ENCODE measurements at places on chromosomes 7 and 10. TPM values are rescaled to one million over a fixed set of nuclear protein-coding genes. Genes with fewer than 3 reads are reported as not detected.
A peak's percentile ranks its signal among the peaks of the same experiment; 100 is the strongest.

The GATAD1 gene
- 18.5 TPM for total RNA-seq

The MOSPD3 gene
- 53.3 TPM for total RNA-seq

The CPEB3 gene
- 3.0 TPM for total RNA-seq

The ITPRIP gene
- 24.6 TPM for total RNA-seq

The CALCR gene
- total RNA-seq, result not detected

The DAGLB gene
- 15.7 TPM for total RNA-seq

The EIF5AL1 gene
- 1.2 TPM for total RNA-seq

DNA sequence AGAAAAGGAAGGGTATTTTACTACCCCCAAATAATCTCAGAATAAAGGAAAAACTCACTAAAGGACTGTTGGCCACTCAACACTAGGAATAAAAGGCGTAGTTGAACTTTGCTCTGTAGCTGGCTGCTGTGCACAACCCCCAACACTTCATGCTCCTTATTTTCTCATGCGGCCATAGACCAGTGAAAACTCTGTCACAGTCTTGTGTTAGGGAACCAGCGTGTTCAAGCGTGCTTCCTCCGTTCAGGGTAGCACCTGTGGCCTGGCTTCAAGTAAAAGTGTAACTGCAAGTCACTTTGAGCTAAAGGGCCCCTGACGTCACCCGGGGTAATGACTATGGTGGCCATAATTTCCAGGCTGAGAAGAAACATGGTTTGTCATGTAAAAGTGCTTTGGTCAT, 27.0 kb downstream of the BLNK start:
- no peak for DNase-seq
- no peak overlapping the region for H3K4me3 ChIP-seq
- H3K36me3 ChIP-seq, result no peaks in the 10 kb centered on the region

- H3K4me1 ChIP-seq, result no peaks in the 10 kb centered on the region
- no peak overlapping the region for H3K27ac ChIP-seq
- DNase-seq, result no peak
Observed at GRCh38 chr10:61363006-61363405, 90.2 kb downstream of the TMEM26 start.

- DNase-seq, result peak; percentile 27
- no peaks in the 10 kb centered on the region for H3K36me3 ChIP-seq
- peaks cover 1% of the 10 kb centered on the region for H3K4me1 ChIP-seq
- no peak overlapping the region for H3K27ac ChIP-seq
Observed at GRCh38 chr10:113108194-113108835, 158.3 kb downstream of the TCF7L2 start.

- no peak for DNase-seq
- no peaks in the 10 kb centered on the region for H3K36me3 ChIP-seq
- H3K4me1 ChIP-seq, result peaks cover 9% of the 10 kb centered on the region
- no peak overlapping the region for H3K4me3 ChIP-seq
- H3K27me3 ChIP-seq, result no peaks in the 10 kb centered on the region
- H3K27ac ChIP-seq, result no peak overlapping the region
Observed at GRCh38 chr10:4068629-4069028, 283.6 kb upstream of the KLF6 start.

- H3K27me3 ChIP-seq, result no peaks in the 10 kb centered on the region
- no peak overlapping the region for H3K4me3 ChIP-seq
- H3K4me1 ChIP-seq, result no peaks in the 10 kb centered on the region
- H3K27ac ChIP-seq, result no peak overlapping the region
- no peaks in the 10 kb centered on the region for H3K36me3 ChIP-seq
Observed at GRCh38 chr10:67487906-67488619, 207.9 kb downstream of the CTNNA3 start.

- H3K27ac ChIP-seq, result no peak overlapping the region
- no peaks in the 10 kb centered on the region for H3K27me3 ChIP-seq
- peak; percentile 43 for DNase-seq
- peaks cover 3% of the 10 kb centered on the region for H3K36me3 ChIP-seq
Observed at GRCh38 chr7:39741942-39742623, 118.7 kb downstream of the RALA start.

GRCh38 chr10:63416376-63416775, 49.4 kb downstream of the JMJD1C start:
- no peak for DNase-seq
- peaks cover 11% of the 10 kb centered on the region for H3K4me1 ChIP-seq
- H3K4me3 ChIP-seq, result no peak overlapping the region

GRCh38 chr7:25852211-25852938, 299.6 kb upstream of the NFE2L3 start:
- no peak for DNase-seq
- peaks cover 52% of the 10 kb centered on the region for H3K27me3 ChIP-seq
- H3K27ac ChIP-seq, result no peak overlapping the region
- no peaks in the 10 kb centered on the region for H3K36me3 ChIP-seq

- peaks cover 5% of the 10 kb centered on the region for H3K27me3 ChIP-seq
- H3K36me3 ChIP-seq, result no peaks in the 10 kb centered on the region
- no peak overlapping the region for H3K27ac ChIP-seq
- H3K4me1 ChIP-seq, result no peaks in the 10 kb centered on the region
- H3K4me3 ChIP-seq, result no peak overlapping the region
- no peak for DNase-seq
Observed at GRCh38 chr10:117421985-117422384, 46.7 kb upstream of the PDZD8 start.

GRCh38 chr10:98134117-98134430, 383 bp upstream of the R3HCC1L start:
- peaks cover 32% of the 10 kb centered on the region for H3K36me3 ChIP-seq
- H3K27me3 ChIP-seq, result peaks cover 3% of the 10 kb centered on the region
- no peak for DNase-seq

- no peaks in the 10 kb centered on the region for H3K27me3 ChIP-seq
- H3K27ac ChIP-seq, result peak overlapping the region; percentile 96
- peaks cover 2% of the 10 kb centered on the region for H3K36me3 ChIP-seq
- H3K4me1 ChIP-seq, result peaks cover 83% of the 10 kb centered on the region
Observed at GRCh38 chr7:50661345-50662040, 96.3 kb upstream of the DDC start.

- H3K4me3 ChIP-seq, result no peak overlapping the region
- H3K36me3 ChIP-seq, result no peaks in the 10 kb centered on the region
- H3K27ac ChIP-seq, result no peak overlapping the region
- H3K27me3 ChIP-seq, result peaks cover 6% of the 10 kb centered on the region
- no peaks in the 10 kb centered on the region for H3K4me1 ChIP-seq
- no peak for DNase-seq
Observed at GRCh38 chr10:15485027-15485426, 113.9 kb upstream of the FAM171A1 start.

GRCh38 chr10:1431229-1431628, 306.1 kb downstream of the ADARB2 start:
- no peak for DNase-seq
- no peaks in the 10 kb centered on the region for H3K36me3 ChIP-seq
- peaks cover 4% of the 10 kb centered on the region for H3K27me3 ChIP-seq
- H3K27ac ChIP-seq, result no peak overlapping the region

DNA sequence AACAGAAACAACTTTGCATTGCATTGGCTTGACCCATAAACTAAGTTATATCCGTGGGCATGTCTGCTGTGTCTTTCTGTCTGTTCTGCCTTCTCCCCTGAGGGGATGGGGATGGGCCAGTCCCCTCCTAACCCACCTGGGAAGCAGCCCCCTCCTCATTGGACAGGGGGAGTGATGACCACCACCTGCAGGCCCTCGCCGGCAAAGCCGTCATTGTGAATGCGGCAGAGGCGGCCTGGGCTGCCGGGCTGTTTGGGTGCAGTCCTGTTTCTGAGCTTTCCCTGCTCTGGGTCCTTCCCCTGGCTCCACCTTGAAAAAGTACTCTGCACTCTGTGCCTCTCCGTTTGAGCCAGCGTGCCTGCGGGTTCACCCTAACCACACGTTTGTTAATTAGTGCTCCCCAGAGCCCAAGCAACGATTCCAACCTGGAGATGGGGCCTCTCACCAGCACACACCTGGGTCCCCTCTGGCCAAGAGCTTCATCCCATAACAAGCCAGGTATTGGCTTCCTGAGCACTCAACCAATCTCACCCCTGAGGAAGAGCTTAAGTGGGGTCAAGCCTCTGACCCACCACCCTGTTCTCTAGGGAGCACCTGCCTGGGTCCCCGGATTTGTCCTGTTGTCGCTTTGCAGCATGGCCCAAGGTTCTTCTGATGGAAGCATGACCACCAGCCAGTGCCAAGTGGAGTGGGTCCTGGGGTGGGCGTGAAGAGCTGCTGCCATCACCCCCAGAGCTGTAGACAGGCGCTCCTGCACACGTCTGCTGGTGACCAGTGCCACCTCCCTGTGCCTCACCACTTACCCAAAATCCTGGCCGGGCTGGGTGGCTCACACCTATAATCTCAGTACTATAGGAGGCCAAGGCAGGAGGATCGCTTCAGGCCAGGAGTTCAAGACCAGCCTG, 39.4 kb upstream of the ZMIZ2 start:
- peak overlapping the region; percentile 29 for H3K27ac ChIP-seq
- no peaks in the 10 kb centered on the region for H3K27me3 ChIP-seq

DNA sequence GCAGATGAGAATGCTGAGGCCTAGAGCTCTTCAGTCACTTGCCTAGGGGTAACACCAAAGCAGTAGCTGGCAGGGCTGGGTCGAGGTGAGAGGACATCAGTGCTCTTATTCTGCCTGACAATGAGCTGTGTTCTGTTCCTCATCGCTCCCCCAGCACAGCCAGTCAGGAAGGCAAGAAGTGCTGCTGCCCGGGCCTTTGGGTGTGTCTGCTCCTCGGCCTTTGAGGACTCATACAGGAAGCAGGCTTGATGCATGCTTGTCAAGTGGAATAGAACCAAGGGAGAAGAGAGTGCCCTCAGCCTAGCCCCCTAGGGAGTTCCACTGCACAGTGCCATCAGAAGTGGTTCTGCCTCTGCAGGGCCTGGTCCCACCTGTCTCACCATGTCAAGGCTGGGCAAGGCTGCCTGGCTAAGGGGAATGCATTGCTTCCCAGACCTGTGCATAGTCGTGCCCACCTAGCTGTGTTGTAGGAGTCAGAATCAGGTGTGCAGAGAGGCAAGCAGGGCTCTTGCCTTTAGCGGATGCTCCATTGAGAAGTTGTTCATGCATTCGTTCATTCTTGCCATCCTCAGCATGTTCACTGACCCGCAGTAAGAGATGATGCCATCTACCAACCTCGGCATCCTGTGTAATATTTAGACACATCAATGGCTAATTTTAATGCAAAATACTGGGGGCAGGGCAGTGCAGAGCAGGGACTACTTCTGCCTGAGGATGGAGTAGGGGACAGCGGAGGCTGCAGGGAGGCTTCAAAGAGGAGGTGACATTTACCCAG, 156.6 kb downstream of the RPS24 start:
- no peaks in the 10 kb centered on the region for H3K36me3 ChIP-seq
- H3K4me3 ChIP-seq, result no peak overlapping the region
- H3K4me1 ChIP-seq, result no peaks in the 10 kb centered on the region
- H3K27ac ChIP-seq, result no peak overlapping the region
- no peak for DNase-seq
